ENCODE measurements at places on chromosomes 13 and 19.
A peak's percentile ranks its signal among the peaks of the same experiment; 100 is the strongest.

DNA sequence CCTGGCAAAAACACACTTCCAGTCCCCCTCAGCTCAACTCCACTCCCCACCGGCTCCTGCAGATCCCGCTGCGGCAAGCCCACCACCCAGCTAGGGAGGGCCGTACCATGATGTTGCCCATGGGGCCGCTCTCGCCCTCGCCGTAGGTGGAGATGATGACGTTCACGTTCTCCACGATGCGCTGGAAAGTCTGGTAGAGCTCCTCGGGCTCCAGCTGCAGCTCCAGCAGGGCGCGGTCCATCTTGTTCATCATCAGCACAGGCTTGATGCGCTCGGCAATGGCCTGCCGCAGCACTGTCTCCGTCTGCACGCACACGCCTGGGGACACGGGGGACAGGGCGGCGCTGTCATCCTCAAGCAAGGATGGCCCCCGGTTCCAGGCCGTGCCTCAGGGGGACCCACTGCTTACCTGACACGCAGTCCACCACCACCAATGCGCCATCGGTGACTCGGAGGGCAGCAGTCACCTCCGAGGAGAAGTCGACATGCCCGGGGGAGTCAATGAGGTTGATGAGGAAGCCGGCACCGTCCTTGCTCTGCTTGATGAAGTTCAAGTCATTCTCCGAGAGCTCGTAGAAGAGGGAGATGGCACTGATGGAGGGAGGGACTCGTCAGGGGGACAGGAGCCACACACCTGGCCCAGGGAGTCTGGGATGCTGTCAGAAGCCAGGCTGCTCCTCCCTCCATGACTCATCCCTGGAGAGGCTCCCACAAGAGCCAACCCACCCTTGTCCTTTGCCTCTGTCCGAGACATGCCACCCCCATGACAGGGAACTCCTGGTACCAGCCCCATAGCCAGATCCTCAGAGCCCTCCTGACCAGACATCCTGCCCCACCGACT is 2.3 kb downstream of the EEF2 start:
- DNase-seq: no peak

- no peak for DNase-seq
These were observed 145.6 kb downstream of the SHISA2 start for GRCh38 chr13:25906191-25906661.

GRCh38 chr19:12784871-12785430 is 6.3 kb upstream of the JUNB start:
- DNase-seq: no peak

GRCh38 chr13:87999788-88000187 is 328.6 kb downstream of the SLITRK5 start:
- no peak for DNase-seq

GRCh38 chr19:38583219-38583984 is 34.4 kb downstream of the MAP4K1 start:
- DNase-seq: no peak

- no peak for DNase-seq
These were observed 82.8 kb upstream of the ARGLU1 start for GRCh38 chr13:106650690-106651205.

GRCh38 chr13:95251641-95252040 is 49.6 kb downstream of the ABCC4 start:
- no peak for DNase-seq

- no peak for DNase-seq
These were observed 132.6 kb downstream of the COG6 start for GRCh38 chr13:39788102-39788501.

DNA sequence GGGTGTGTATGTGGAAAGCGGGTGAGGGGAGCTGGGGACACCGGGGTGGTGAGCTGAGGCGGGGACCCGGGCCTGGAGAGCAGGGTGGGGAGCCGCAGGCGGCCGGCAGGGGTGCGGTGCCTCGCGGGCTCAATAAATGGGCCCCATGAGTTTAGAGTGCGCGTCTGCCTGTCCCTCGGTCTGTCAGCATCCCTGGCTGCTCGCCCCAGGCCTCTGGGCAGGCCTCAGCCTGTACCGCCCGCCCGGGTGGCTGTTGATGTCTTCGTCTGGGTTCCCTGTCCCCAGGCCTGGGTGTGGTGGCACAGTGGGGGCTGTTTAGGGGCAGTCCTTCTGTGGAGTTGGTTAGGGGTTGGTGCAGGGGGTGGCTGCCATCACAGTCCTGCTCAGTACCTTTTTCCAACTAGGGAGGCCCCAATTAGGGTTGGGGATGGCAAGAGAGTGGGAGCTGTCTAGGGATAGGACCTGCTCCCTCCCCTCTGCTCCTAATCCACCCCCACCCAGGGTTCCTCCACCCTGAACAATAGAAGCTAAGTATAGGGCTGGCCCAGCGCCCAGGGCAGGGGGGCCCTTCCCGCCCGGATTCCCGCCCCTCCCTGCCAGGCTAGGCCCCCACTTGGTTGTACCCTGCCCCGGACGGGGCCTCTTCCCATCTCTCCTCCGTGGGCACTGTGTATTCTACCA is 12.2 kb downstream of the CIC start:
- DNase-seq: no peak

DNA sequence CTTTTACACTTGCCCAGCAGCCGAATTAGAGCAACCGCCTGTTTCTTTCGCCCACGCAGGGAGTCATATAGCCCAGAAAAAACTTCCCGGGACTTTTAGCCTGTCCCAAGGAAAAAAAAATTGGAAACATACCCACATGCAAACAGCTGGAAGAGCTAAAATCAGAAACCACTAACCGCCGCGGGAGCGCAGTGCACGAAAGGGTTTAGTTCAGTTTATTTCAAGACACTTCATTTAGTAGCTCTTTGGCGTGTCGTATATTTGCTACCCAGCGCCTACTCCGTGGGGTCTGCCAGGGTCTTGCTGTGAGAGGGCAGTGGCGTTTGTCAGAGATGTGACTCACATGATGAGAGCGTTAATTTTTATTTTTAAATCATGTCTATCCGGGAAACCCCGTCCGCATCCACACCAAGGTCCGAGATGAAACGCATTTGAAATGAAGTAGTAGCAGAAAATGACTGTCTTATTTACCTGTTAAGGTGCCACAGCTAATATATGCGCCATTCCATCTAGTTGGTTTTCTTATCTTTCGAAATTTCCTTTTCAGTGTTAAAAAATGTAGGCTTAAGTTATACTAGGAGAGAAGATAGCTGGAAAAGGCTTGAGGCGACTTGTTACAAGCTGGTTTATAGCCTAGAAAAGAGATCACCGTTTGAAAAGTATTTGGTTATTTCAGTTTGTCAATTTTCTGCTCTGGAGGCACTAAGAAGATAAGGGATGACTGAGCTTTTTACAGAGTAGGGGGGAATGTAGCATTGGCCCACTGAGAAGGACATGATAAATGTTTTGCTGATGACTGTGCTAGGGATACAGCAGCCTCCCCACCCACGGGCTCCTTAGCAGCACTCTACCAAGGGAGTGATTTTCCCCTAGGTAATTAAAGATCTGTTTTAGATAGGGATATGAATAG is 1.7 kb downstream of the KLF5 start:
- DNase-seq: no peak

DNA sequence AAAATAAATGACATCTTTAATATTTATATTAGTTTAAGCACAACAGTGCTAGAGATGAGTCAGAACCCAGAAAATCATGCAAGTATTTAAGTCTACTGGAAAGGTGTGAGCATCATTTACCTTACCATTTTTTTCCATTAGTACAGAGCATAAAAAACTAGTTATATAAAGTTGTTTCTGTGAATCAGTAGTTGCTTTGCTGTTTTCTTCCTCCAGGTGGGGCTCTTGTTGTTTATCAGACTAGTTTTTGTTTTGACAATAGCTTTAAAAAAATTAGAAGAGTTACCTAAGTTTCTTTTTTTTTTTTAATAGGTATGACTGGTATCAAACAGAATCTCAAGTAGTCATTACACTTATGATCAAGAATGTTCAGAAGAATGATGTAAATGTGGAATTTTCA is 12.7 kb downstream of the SUGT1 start:
- no peak for DNase-seq

DNA sequence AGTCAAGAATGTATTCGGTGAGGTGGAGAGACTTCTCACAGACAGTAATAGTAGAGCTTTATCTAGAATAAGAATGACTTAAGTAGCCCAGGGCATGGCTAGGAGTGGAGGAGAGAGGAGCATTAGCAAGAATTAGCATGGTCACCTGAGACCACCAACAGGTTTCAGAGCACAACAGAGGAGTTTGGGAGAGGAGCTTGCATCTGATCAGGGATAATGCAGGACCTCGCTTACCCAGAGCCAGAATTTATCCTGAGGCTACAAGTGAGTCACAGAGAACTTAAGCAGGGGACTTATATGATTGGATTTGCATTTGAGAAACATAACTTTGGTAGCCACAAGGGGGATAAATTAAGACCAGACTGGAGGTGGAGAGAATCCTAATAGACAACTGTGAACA is 102.1 kb upstream of the FNDC3A start:
- DNase-seq: peak; percentile 85

DNA sequence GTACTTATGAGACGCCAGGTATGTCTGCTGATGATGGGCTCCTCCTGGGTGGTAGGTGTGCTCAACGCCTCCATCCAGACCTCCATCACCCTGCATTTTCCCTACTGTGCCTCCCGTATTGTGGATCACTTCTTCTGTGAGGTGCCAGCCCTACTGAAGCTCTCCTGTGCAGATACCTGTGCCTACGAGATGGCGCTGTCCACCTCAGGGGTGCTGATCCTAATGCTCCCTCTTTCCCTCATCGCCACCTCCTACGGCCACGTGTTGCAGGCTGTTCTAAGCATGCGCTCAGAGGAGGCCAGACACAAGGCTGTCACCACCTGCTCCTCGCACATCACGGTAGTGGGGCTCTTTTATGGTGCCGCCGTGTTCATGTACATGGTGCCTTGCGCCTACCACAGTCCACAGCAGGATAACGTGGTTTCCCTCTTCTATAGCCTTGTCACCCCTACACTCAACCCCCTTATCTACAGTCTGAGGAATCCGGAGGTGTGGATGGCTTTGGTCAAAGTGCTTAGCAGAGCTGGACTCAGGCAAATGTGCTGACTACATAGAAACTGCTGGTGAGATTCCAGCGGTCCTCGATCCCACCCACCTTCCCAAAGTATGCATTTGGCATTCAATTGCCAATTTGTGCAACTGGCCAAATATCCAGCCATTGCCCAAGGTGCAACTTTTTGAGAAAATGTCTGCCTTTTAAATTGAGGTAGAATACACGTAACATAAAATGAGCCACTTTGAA is 10.2 kb downstream of the OR2Z1 start:
- no peak for DNase-seq

DNA sequence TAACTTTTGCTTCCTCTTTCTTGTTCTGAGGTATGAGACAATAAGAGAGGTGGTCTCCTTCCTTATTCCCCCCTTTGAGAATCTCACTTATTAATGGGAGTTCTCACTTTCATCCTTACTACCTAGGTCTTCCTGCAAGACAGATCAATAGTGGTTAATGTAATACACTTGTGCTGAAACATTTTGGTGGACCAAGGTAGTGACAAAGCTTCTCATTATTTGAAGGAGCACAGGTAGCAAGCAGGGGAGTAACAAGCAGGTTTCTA is 17.9 kb downstream of the ZNF700 start:
- DNase-seq: no peak

DNA sequence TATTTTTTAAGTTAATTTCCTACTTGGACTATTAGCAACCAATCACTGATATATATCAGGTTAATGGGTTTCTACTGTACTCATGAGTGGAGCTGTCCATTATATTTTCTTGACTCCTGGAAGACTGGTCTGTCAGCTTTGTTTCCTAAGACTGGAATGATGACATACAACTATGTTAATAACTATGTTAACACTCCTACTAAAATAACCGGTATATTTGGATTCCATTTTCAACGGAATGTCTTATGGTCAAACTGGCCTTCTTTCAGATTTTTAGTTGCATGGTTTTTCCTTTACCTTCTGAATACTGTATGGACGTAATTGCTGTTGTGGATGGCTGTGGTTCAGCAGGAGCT is 45.8 kb upstream of the GPI start:
- DNase-seq: no peak

GRCh38 chr19:16591803-16592556 is 19.8 kb upstream of the SLC35E1 start:
- no peak for DNase-seq

DNA sequence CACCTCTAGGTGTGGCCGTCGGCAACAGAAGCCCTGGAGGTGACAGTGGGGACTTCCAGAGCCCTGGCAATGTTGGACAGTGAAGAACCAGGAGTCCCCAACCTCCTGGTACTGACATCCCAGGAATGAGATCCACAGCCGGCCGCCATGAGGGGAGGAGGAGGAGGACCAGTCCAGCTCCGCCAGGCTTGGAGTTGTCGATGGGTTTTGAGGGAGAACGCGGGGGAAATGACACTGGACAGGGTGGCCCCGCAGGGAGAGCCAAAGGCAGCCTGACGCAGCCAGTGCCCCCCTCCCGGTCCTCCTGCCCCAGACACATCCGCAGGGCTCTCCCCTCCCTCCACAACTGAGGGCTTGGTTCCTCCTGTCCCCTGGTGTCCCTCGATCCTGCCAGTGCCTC is 57.9 kb downstream of the SPACA7 start:
- no peak for DNase-seq

GRCh38 chr19:47608074-47608918 is 638 bp upstream of the BICRA start:
- DNase-seq: peak; percentile 80

DNA sequence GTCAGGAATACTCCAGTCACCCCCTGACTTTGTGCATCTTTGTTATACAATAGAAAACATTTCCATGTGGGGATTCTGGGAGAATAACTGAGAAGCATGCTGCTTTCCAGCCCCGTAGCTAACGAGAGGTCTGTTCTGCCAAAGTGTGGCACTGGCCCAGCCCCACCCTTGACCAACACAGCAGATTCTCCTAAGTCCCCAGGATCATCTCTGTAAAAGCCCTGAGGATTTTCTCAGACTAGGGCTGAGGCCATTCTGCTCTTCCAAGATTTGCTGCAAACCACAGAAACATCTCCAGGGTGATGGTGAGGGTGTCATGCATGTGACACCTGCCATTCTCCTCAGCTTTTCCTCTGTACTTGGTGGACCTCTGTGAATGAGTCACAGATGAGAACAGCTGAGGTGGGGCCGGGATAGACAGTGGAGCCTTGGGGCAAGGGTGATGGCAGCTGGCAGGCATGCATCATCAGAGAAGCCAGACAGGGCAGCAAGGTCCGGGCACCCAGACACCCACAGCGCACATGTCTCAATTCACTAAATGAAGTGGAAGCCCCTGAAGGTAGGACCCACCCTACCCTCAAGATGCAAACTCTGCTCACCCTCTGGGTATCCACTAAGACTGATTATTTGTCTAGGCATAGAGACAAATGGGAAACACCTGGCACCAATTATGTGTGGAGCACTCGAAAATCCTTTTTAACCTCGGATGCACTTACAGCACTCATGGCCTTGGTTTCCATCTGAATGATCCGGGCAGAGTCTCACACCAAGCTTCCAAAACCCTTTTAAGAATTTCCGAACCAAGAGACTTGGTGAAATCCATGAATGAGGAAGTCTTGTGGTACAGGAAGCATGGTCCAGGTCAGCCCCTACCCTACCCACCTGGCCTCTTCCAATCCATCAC is 20.1 kb upstream of the DOCK9 start:
- no peak for DNase-seq

GRCh38 chr19:49347835-49348234 is 12.6 kb downstream of the CD37 start:
- no peak for DNase-seq

All from NT2/D1 (cell line).